ENCODE measurements at places on chromosomes 3 and 15.

DNA sequence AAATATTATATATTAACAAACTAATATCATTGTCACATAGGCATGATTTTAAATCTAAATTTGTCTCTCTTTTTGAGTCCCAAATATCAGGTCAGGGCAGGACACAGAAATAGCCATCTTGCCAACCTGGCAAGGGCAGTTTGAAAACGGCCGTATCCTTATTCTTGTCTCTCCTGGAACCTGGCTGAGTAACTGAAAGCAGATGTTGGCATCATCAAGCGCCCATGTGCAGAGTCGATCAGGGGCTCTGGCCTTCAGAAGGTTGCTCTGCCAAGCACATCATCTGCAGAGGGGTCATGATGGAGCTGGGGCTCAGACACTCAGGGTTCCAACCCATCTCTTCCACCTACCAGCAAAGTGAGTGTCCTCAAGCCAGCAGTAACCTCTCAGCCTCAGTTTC is 55.2 kb upstream of the OCA2 start:
- DNase-seq = no peak

DNA sequence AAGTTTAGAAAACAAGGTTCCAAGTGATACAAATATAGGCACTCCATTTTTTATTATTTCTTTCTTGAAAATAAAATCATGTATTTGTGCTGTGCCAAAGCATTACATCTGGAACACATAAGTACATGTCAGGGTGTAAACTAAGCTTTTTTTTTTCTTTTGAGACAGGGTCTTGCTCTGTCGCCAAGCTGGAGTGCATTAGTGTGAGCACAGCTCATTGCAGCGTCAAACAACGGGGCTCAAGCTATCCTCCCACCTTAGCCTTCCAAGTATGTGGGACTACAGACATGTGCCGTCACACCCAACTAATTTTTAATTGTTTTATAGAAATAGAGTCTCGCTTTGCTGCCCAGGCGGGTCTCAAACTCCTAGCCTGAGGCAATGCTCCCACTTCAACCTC is 9.0 kb downstream of the SPATA12 start:
- no peak for DNase-seq

DNA sequence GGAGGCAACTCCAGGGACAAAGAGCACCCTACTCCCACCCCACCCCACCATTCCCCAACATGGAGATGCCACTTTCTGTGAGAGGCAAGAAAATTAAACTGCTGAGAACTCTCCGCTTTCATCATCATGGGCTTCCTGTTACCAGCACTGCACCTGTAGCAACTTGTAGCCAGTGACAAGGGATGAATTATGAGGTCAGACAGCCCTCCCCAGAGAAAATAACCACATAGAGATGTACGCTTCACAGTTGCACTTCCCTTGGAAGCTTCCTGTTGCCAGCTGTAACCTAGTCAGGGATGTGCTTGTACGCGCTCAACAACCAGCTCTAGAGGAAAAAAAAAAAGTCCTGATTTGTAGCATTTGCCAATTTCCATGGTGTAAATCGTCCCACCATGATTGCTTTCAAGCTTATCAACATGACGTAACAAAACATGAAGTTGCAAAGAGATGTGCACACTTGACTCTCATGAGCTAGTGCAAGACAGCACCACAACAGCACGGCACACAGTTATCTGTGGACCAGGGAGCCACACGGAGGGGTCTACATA is 145.4 kb downstream of the RAB11A start:
- DNase-seq = no peak

GRCh38 chr3:19934098-19934566 is at the start of gene EFHB:
EFHB (minus strand) TSS chr3:19934217; CDS start chr3:19934018, 199 bp downstream.
- DNase-seq = no peak

- no peak for DNase-seq
These were observed 328.0 kb downstream of the NLGN1 start for GRCh38 chr3:173725507-173725906.

GRCh38 chr15:73927476-73928240 is 1.4 kb downstream of the LOXL1 start:
- peak; percentile 69 for DNase-seq

DNA sequence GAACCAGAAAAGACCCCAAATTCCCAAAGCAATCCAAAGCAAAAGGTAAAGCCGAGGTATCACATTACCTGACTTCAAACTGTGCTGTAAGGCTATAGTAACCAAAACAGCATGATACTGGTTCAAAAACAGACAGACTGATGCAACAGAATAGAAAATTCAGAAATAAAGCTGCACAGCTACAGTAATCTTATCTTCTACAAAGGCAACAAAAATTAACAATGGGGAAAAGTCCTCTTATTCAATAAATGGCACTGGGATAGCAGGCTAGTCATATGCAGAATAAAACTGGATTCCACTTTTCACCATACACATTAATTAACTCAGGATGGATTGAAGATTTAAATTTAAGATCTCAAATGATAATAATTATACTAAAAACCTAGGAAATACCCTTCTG is 392.6 kb upstream of the CBLB start:
- DNase-seq = no peak

- no peak for DNase-seq
These were observed 243.2 kb upstream of the LRRN1 start for GRCh38 chr3:3556078-3556477.

Data from posterior cingulate gyrus (tissue), 11 donors.